Fibroblast of skin of right quadriceps (primary cell): ENCODE measurements at places on chromosomes 7 and 10.

DNA sequence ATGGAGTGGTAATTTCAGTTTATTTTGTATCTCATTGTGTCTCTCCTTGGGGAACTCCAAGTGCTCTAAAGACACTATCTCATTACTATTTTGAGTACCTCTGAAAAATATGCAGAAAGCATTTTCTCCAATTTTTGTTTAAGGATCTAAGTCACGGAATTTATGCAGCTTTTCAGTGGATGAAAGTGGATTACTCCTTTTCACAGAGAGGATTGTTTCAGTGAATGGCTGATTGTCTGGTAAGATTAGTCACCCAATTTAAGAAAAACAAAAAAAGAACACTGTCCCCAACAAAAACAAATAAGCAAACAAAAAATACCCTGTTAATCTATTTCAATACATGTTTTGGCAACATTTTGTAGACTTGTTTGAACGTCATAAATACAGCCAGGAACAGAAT, 338.3 kb upstream of the TEX47 start:
- no peak for DNase-seq

DNA sequence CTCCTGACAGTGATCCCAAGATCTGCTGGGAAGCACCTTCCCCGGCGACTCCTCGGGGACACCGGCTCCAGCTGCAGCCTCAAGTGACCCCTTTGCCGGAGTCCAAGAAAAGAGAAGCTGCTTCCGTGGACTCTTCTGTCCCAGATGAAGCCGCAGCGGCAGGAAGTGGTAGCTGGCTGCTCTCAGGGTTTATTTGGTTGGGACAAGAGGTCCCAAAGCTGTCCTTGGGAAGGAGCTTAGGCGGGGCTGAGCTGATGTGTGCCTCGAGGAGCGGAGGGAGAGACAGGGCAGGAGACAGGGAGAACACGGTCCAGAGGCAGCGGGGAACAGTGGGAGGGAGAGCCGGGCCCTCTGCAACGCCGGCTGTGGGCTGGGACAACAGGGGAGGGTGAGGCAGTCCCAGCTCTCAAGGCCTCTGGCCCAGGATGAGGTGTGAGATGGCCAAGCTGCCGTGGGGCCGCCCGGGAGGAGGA, 13.1 kb upstream of the FAM20C start:
- no peak for DNase-seq

DNA sequence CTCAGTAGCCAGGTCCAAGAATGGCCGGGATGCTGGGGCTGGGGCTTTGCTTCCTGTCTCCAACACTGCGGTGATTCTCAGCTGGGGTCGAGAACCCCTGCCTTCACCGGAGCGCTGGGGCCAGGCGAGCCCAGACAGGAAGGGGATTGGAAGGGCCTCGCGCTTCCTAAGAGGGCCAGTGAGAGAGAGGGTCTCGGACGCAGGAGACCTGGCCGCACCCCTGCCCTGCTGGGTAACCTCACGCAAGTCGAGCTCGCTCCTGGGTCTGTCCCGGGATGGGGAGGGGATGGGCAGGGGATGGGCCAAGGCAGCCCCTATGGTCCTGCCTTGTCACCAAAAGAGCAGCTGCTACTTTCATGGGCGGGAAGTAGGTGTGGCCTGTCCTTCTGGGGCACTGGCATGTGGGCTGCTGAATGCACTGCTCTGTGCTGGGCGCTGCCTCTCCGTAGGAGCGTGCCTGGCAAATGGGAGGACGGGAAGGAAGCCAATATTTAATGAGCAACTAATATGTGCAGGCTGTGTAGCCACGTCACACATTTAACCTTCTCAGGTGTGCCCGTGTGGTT, 20.0 kb downstream of the KCNK18 start:
- DNase-seq: no peak

GRCh38 chr7:137441451-137441850, 97.9 kb upstream of the PTN start:
- DNase-seq: peak; percentile 18

DNA sequence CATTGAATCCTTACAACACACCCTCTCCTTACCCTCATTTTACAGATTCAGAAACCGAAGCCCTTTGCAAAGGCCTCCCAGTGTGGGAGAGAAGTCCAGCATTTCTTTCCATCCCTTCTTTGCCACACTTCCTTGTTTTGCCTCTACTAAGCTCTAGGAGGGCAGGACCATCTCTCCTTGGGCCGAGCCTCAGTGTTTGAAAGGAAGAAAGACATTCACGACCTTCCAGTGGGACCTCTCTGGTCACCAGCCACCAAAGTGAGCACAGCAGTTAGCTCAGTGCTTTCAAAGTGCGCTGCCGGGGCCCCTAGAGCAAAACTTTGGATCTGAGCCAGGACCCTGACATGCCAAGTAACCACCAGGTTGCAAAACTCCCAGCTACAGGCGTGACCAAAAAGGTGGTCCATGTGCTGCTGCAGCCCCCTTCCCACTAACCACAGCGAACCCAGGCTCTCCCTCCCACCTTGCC, 12.4 kb downstream of the CTBP2 start:
- peak; percentile 50 for DNase-seq

DNA sequence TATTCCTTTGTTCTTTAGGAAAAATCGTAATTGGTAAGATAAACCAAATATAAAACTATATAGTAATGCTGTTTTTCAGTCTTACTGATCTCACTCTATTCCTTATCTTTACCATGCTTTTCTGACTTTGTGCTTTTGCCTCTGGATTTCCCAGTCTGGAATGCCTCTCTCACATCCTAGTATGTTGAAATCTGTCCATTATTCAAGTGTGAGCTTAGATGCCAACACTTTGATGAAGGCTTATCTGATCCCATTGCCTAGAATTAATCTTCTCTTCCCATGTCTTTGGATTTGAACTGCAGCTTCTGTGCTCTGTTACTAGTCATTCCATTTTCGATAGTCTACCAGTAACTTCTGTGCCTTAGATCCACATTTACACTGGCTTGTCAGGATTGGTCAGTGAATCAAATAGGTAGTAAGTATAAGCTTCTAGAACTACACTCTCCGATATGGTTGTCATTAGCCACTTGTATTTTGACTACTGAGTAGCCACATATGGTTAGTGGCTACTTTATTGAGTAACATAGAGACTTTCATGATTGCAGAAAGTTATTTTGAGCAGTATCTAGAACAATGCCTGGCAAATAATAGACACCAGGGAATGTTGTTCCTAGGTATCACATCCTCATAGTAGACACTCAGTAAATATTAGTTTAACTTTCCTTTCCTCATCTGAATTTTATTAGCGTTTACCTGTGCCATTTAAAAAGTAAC, 92.9 kb downstream of the BMPR1A start:
- DNase-seq: no peak

- no peak for DNase-seq
Measured at GRCh38 chr7:28237363-28237762, 56.8 kb upstream of the JAZF1 start.

- no peak for DNase-seq
Measured at GRCh38 chr7:5630670-5631069, 150.8 kb downstream of the RNF216 start.

DNA sequence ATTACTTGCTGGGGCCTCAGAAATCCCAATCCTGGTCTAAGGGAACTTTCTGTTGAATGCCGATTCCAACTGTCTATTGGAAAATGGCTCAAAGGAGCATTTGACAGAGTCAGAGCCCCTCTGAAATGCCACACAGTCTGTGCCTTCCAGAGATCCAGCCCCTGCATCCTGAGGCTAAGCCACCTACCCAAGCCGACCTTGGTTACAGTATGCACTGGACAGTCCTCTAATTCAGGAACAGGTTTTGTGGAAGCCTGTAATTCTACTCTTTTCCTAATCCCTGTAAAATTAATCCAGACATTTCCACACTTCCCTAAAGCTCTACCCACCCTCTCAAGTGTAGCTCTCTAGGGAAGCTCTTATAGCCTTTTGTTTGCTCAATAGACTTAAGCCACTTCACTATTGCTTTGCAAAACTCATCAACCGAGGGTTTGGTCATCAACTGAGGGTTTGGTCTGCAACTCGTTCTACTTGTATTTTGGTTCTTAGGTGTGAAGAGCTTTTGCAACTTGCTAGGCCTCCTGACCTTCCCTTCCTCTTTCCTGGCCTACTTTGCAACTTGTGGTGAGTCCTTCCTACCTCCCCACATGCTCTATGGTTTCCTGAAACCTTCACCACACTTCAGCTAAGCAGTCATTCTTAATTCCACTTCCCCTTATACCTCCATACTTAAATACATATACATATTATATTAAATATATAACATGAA, 364.8 kb downstream of the SFMBT2 start:
- DNase-seq: no peak

GRCh38 chr7:51647931-51648351, 331.3 kb upstream of the COBL start:
- DNase-seq: no peak

DNA sequence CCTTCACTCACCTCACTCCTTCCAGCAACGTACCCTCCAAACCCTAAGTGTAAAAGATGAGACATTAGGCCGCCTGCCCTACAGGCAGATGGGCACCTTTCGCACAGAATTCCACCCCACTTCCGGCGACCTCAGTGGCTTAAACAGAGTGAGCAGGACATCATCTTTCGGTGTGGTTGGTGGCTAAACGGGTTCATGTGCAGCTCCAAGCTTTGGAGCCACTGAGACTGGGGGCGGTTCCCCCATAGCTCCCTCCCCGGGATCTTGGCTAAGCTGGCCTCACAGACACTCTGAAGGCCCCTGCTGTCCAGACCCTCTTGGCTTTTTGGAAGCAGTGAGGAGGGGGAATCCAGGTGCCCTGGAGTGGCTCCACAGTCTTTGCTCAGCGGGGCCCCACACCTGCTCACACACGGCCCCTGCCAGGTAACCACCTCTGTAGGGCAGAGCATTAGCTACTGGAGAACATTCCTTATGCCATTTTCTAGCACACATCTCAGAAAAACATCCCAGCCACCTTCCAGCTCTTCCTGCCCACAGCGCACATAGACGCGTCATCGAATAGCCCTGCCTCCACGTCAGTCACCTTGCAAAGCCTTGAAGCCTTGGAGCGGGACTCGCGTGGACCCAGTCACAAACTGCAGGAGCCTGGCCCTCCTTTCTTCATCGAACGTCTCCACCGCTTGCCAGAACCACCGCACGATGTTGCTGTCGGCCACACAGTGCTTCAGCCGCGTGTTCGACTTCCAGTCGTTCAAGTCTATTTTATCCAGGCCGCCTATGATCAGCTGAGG, 108.8 kb downstream of the SMURF1 start:
- DNase-seq: no peak

DNA sequence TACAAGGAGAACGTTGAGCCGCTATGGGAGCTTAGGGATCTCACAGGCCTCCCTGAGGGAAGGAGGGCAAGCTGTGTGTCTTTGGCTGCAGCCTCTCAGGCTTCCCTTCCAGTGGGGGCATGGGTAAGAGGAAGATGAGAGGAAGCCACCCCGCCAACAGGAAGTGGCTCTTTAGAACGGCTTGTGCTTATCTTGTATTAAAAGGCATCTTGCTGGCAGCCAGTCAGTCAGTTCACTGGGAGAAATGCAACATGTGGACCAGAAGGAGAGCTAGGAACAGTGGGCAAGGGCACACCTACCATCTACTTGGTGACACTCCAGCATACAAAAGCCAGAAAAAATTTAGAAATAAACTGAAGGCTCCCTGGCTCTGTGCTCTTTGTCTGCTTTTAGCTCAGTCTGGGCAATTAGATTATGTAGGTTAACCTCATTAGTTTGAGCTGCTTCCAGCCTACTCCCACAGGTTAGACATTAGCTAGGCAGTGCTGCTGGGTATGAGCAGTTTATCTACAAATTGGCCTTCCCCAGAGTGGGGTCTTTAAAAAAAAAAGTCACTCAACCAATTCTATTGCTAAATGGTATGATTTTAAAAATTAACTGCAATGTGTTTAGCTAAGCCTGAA, 595.9 kb downstream of the KCNMA1 start:
- DNase-seq: no peak

GRCh38 chr7:137519947-137520346, 176.4 kb upstream of the PTN start:
- DNase-seq: peak; percentile 62

DNA sequence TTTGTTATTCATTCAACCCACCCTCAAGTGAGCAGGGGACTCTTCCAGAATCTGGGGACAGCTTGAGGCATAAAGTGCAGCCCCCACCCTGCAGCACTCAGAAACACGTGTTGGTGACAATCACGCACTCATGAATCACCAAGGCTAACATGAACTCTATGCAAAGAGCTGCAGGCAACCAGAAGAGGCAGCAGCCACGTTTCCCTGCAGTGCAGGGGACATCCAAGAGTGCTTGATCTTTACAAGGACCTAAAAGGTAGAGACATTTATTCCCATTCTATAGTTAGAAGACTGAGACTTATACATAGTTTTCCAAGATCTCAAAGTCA, 135.2 kb upstream of the GDF10 start:
- peak; percentile 28 for DNase-seq

- DNase-seq: no peak
Measured at GRCh38 chr10:44714451-44714850, 196.7 kb upstream of the TMEM72 start.

GRCh38 chr7:43768201-43768886, 9.9 kb downstream of the BLVRA start:
- no peak for DNase-seq

DNA sequence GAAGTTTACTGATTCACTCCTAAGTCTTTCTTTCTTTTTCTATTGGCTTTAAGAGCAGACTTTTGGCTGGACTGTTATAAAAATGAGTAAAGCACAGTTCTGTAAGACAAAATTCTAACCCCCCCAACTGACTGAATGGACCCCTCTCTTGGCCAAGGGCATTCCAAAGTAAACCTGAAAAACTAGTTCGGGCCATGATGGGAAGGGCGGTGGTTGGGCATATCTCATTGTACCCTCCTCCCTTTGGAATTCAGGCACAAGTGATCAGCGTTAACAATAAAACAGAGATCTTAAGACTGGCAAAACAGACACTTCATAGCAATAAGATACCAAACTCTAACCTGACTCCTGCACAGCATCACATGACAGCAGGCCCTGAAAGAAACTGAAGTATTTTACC, 6.1 kb upstream of the KIF20B start:
- no peak for DNase-seq

DNA sequence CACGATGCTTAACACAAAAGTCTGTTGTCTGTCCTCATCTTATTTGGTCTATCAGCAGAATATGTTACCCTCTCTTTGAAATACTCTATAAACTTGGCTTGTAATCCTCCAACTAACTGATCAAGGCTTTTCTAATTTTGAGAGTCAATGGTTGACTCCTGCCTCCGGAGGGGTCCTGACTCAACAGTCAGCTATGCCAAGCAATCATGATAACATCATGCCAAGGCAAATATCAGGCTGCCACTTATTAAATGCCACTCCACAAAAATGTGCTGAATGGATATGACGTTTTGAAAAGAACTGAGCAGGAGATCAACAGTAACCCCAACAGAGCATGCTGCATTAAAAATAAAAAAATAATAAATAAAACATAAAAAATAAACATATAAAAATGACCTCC, 116.1 kb downstream of the PARD3 start:
- peak; percentile 75 for DNase-seq

DNA sequence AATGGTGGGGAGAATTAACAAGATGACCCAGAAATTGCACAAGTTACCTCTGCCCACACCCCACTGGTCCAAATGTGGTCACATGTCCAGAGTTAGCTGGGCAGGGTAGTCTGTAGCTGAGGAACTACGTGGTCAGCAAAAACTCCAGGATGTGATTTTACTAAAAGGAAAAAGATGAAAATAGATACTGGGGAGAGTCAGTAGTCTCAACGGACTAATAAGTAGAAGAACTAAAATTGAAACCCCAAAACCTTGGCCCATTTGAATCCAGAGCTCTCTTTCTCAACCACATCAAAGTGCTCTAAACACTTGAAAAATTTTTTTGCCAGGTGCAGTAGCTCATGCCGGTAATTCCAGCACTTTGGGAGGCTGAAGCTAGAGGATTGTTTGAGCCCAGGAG, 146.3 kb downstream of the SKIDA1 start:
- no peak for DNase-seq
